ENCODE measurements at places on chromosomes 3 and 15.

GRCh38 chr3:188819939-188820338 is 351.8 kb upstream of the TPRG1 start:
- no peak for DNase-seq

GRCh38 chr3:157819270-157820156 is 286.7 kb downstream of the SHOX2 start:
- DNase-seq: no peak

- no peak for DNase-seq
Observed at GRCh38 chr3:99833617-99834205, 16.0 kb downstream of the CMSS1 start.

GRCh38 chr3:39753391-39753790 is 56.0 kb upstream of the MYRIP start:
- no peak for DNase-seq

- no peak for DNase-seq
Observed at GRCh38 chr3:57226176-57226575, 1.4 kb upstream of the APPL1 start.

DNA sequence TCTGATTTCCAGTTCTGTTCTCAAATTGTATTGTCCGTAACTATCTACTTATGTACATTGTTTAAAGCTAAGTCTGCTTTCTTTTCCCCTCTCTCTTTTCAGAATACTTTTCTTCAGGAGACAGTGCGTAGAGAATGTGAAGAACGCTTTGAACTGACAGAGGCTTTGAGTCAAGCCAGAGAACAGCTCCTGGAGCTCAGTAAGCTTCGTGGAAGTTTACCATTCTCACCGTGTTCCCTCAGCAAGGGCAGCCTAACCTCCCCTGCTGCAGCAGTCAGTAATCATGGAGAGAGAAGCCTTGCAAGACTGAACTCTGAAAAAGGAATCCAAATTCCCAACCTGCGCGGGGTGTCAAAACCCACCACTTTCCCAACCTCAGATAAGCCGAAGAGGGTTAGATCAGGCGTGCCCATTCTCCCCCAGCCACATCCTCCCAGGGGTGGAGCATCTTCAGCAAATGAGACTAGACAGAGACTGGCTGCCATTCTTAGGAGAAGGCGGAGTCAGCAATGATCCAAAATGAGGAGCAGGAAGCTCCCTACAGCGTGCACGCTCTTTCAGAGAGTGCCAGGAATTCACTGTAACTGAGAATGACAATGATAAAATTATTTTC is 114.6 kb downstream of the CCNL1 start:
- DNase-seq: no peak

DNA sequence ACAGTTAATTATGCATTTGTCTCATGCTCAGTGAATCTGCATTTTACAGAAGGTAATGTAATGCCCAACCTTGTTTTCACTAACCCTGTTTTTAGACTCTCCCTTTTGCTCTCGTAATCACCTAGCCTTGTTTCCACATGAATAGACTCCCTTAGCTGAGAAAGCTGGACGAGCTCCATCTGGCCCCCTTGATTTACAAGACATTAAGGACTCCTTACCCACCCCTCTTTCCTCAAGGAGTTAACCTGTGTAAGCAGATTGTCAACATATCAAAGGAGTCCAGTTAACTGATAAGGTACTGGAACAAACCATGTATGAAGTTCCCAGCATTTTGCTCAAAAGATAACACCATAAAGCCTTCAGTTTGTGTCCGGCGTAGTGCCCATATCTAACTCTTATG is 99.6 kb downstream of the VPS8 start:
- no peak for DNase-seq

DNA sequence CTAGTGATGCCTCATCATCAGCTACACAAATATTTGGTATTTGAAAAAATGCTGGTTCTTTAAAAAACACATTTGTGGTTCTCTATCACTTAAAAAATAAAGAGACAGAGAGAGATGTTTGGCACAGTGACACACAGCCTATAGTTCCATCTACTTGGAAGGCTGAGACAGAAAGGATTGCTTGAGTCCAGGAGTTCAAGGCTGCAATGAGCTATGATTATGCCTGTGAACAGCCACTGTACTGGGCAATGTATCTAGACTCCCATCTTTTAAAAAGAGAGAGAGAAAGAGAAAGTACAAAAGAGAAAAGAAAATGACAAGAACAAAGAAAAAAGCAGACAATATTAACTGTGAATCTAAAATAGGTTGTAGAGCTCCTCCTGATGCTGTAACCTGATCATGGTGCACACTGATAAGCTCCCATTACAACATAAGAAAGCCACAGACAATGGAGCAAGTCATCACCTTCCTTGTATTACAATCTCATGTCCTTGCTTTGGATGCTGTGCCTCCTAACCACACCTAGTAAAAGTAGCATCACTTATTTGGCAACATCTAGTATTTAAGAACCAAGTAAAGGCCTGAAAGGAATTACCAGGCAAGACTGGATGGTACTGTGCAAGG is 31.7 kb upstream of the MAP4 start:
- no peak for DNase-seq

GRCh38 chr3:156552973-156553372 is 1.9 kb downstream of the SSR3 start:
- DNase-seq: no peak

Measured in stimulated activated CD4-positive, alpha-beta T cell treated with anti-CD3 and anti-CD28 coated beads, TNF-alpha, amount 100 ng/mL, for 48 hours (primary cell).